SK-MEL-5 (cell line): ENCODE measurements at places on chromosomes 2 and 18.

- DNase-seq = no peak
These were observed at the start of gene GREB1 for GRCh38 chr2:11533278-11534070. TSS of gene GREB1 (plus strand) at chr2:11534045. CDS start at chr2:11556615, 22,570 bp downstream.

DNA sequence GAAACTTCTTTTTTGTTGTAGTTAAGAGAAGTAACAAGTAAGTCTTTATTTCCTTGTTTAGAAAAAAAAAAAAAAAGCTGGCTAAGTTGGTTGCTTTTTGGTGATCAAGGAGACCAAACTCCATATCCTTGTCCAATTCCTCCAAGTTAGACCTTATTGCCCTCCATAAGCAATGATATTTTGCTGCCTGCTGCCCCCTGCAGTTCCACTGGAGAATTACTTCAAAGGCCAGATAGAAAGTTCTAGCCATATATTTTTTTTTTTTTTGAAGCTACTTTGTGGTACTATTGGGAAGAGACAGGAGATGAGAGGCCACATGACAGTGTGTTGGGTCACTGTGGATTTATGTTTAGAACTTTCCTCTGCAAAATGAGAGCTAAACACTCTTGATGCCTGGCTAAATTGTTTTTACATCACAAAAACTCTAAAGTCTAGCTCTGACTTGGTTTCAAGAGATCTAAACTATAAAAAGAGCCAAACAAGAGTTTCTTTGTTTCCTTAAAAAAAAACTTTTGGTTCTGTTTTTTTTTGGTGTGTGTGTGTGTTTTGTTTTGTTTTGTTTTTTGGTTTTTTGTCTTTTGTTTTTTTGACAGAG is 80.7 kb upstream of the RASGRP3 start:
- peak; percentile 86 for DNase-seq

DNA sequence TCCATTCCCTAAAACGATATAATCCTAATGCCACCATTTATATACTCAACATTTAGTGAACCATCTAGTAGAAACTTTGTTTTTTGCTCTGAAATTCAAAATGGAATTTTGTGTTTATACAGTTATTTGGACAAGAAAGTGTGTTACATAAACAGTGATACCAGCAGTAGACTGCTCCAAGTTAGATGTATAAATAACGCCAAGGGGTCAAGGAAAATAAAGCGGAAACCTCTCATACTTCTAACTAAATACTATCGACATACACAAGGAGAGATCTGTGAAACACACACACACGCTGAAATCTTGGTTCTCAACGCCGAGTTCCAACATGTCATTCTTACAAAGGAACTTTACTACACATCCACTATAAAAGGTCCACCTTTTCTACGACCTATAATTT is 1.2 kb downstream of the TXNL1 start:
- no peak for DNase-seq

DNA sequence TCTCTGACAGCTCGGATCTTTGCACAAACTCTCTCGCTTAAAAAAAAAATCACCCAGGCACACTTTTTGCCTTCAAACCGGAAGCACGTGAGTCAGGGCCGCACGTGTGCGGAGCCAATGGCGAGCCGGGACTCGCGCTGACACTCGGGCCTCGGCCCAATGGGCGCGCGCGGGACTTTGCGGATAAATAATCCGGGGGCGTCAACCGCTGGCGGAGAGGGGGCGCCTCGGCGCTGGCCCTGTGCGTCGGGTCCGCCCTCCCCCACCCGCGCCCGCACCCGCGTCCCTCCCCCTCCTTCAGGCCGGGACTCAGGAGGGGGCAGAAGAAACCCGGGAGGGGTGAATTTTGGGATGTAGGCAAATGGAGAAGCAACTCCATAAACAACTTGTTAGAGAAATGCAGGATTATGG is 319 bp upstream of the EN1 start:
- DNase-seq = peak; percentile 40

DNA sequence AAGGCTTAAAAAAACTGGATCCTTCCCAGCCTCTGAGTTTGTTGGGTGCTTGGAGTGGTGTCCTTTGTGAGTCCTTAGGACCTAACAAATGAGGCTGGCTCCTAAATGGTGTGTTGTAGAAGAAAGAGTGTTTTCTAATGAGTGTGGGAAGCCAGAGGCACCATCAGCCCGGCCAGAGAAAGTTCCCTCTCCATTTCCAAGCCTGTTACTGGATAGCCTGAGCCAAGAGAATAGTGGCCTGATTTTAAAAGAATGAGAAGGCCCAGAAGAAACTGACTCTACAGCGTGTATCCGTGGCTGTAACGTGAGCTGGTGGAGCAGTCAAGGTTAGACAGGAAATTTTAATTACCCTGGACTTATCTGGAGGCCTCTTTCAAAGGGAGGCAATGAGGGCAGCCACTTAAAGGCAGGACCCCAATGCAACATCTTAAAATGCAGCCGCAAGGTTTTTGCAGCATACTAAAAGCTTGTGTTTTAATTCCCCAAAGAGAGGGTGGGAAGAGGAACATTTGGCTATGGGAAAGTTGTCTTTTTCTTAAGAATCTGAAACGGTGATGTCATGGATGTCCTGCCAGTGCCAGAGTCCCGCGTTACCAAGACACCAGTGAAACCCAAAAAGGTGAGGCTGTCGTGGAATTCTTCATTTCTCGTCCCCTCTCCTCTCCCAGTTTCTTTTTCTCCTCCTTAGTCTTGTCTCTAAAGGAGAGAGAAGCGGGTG is 4.6 kb downstream of the EFHD1 start:
- DNase-seq = no peak

- DNase-seq = no peak
These were observed 69.3 kb upstream of the HK2 start for GRCh38 chr2:74764429-74765272.

- no peak for DNase-seq
These were observed 64.5 kb downstream of the UXS1 start for GRCh38 chr2:106129592-106129991.

- DNase-seq = no peak
These were observed 144.7 kb downstream of the RNF144A start for GRCh38 chr2:7061921-7062320.

DNA sequence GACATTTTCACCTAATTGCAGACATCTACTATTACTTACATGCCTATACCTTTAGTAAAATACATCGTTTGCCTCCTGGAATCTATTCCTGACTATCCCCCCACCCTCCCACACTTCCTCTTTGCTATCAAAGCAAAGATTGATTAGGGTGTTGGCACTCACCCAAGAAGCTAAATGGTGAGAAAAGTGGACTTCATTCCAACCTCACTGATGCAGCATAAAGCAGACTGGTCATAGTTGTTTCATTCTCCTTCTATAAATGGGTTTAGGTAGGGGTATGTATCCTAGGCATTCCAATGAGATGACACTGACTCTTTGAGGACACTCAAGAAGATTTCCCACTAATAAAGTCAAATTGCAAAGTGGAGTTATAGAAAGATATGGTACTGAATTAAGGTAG is 97.4 kb downstream of the LRP1B start:
- no peak for DNase-seq

DNA sequence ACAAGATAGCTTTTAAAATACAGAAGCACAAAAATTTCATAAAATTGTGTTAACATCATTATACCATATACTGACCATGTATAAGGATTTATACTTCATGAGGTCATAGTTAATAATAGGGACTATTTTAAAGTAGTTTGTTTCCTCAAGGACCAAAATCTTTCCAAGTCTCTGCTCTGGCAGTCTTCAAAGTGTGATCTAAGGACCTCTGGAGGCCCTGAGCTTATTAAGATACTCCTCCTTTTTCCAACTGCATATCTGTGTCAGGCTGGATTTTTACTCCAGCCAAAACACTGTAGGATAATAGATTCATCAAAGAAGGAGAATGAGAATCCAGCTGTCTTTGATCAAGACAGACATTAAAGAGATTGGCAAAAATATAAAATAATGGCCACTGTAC is 1.7 kb upstream of the SCYGR2 start:
- no peak for DNase-seq

DNA sequence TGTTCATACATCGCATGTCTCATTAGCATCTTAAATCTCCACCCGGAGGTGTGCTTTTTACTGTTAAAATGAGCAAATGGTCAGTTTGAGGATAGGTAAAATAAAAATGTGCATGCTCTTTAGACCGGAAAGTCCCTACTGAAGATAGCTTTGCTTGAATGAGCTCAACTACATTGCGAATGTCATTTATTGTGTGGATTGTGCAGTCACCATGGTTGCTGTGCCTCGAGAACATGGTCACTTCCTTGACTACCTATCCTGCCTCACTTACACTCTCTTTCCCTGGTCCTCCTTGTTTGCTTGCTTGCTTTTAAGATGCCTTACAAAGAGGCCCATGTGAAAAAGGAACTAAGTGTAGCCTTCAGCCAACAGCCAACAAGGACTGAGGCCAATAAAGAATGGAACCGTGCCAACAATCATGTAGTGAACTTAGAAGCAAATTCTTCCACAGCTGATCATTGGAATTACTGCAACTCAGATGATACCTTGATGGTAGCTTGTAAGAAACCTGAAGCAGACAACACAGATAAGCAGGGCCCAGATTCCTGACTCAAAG is 72.2 kb upstream of the BARD1 start:
- no peak for DNase-seq

- DNase-seq = no peak
These were observed 10.7 kb upstream of the SPOPL start for GRCh38 chr2:138490673-138491494.

DNA sequence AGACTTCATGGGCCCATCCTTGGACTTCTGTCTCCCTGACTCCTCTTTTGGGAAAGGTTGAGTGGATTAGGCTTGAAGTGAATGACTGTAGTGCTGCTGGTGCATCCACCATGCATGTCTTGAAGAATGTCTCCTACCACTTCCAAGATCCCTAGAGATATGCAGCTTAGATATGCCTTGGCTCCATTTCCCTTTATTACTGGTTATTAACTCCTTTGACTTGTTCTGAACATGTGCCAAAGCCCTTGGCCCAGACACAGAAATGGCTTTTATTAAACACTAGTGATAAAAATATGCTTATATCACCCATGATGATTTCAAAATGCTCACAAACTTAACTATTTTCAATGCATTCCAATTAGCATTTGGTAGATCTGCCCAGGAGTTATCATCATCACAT is 90.0 kb upstream of the SLC14A2 start:
- DNase-seq = no peak

GRCh38 chr2:134292514-134292913 is 38.6 kb downstream of the MGAT5 start:
- DNase-seq = no peak

DNA sequence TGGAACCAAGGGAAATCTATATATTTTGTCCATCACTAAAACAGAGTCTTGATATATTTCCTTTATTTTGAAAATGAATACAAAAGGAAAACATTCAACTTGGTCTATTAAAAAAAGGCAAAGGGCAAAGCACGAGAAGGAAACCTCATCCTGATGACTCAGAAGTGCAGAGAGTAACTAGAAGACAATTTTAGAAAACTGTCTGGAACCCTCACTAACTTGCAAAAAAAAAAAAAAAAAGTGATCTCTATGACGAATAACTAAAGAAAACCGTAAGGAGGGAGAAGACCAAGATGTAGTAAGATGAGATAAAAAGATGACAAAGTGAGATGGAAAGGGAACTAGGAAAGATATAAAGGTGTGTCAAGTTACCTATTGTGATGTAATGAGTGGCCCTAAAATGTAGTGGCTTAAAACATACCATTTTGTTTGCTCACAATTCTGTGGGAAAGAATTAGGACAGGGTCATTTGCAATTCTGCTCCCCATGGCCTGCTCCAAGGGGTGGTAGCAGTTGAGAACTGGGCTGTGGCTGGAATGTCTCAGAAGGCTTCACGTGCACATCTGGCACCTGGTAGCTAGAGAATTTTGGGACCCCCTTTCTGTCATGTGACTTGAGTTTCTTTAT is 303.0 kb downstream of the DYSF start:
- no peak for DNase-seq

DNA sequence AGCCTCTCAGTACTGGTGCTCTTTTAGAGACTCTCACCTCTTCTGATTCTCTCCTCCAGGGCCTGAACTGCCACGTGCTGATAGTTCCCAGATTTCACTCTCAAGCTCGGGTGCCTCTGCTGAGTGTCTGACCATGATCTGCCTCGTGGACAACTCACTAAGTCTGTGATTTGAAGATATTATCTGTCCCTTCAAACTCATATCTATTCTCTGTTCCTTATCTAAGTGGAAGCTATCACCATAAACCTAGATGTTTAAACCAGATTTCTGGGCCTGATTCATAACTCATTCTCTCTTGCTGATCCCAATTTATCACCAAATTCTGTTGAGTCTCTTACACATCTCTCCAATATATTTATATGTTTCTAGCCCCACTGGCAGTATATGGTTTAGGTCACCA is 29.9 kb upstream of the KIDINS220 start:
- no peak for DNase-seq

DNA sequence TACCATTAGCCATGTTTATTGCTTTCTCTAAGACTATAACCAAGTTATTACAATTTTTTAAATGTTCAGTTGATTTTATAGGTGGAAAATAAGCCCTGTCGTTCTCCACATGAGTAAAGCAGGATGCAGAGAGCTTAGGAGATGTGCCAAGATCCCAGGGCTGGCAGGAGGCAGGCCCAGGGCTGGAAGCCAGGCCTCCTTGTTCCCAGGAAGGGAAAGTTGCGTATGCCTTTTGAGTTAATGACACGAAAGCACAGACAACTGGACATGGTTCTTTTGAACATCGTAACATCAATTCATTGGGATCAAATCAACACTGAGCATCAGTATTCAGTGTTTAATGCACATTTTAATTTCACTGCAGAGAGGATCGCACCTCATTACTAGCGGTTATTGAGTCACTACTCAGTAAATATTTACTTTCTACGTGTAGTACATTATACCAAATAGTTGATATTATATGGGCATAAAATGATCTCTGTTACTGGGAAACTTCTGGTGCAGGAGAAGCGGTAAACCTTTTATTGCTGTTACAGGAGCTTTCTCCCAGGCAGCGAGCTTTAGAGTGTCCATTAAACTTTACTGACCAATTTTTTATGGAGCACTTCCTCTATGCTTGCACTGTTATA is 60.0 kb downstream of the RNF144A start:
- no peak for DNase-seq

DNA sequence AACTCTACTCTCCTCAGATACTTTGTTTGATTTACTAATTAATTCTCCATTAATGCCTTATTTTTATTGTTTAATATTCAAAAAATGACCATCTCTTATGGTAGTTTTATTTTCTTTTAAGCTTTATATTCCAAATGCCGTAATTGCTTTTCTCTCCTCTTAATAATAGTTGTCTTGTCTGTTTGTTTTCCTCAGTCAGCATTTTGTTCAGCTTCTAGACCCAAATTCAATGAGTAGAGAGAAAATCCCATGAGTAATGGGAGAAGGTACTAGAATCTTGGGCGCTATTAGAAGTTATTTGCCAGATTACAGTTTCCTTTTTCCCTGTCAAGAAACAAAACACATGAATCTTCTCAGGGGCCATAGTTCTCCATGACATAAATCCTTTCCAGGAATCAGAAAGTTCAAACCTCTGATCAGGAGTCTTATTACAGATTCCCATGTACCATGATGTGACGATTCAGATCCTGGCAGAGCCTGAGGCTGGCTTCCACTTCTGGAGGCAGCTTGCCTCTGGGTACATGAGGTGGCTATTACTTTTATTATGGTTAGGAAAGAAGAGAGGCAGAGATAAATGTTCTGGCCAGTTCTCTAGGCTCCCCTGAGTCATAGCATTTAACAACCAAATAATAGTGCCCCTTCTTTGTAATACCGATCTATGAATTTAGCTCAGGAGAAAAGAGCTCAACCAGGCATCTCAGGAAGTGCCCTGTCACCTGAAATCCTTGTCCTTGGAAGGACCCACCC is 485.1 kb upstream of the SETBP1 start:
- no peak for DNase-seq
